SW 1271 (cell line): ENCODE measurements at places on chromosomes 13 and 19.
A peak's percentile ranks its signal among the peaks of the same experiment; 100 is the strongest.

- DNase-seq: no peak
Observed at GRCh38 chr13:54241719-54242118, 1213.1 kb downstream of the OLFM4 start.

GRCh38 chr19:17264641-17264979 is at the start of gene USHBP1:
USHBP1 (minus strand) TSS chr19:17264745; CDS start chr19:17264299, 446 bp downstream.
- no peak for DNase-seq

DNA sequence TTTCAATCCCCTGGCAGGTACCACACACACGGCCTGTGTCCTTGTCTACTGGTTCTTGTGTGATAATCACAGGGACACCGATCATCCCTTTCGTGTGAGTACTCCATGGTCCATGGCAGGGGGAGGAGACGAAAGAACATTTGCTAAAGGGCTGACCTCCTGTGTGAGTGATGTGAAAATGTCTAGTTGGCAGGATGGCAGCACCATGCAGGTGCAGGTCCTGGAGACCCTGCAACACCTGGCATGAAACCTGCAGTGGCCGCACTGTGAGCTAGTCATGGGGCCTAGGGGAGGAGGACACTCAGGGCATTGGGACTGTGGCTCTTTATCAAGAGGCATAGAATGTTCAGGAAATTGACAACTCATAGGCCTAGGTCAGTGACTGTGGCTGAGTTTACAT is 22.9 kb upstream of the LGALS14 start:
- DNase-seq: no peak

GRCh38 chr13:100815476-100816046 is 141.0 kb upstream of the TMTC4 start:
- no peak for DNase-seq

- no peak for DNase-seq
Observed at GRCh38 chr13:39623466-39623865, 20.5 kb upstream of the LHFPL6 start.

GRCh38 chr19:35414442-35414841 is 33.6 kb upstream of the FFAR2 start:
- DNase-seq: no peak

- peak; percentile 27 for DNase-seq
Observed at GRCh38 chr13:75365724-75366173, 116.2 kb downstream of the TBC1D4 start.

DNA sequence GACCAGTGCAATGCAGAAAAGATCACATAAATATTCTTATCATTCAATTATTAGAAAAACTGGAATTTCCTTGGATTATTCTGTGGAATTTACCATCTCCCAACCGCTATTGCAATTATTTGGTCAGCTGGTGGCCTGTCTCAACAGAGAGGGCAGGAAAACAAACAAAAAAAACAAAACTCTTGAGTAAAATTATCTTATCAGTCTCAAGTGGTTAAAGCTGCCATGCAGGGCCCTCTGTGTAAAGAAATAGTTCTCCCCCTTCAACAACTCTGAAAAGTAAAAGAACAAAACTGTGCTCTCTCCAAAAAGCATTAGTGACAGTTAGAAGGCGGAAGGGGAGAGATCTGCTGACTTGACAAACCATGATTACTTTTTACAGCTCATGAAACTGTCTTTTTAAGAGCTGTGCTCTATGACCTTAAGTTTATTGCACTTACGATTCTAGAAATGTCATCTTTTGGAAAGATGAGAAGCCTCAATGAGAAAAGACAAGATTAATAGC is 152.3 kb downstream of the DLEU7 start:
- DNase-seq: no peak

DNA sequence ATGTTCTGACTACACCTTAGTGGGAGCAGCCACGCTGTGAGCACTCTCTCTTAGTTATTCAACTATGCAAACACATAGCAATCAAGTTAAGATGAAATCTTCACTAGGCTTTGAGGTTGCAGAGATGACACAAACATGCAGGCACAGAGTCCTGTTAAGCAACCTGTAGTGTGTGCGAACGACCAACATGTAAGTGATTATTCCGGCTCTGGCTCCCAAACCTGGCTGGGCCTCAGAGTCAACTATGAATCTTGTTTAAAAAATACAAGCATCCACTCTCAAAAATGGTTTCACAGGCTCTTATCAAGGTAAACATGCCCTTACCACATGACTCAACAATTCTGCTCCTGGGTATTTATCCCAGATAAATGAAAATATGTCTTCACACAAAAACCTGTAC is 91.4 kb downstream of the IRS2 start:
- DNase-seq: no peak

- DNase-seq: no peak
Observed at GRCh38 chr13:111360452-111360851, 40.0 kb downstream of the TEX29 start.

DNA sequence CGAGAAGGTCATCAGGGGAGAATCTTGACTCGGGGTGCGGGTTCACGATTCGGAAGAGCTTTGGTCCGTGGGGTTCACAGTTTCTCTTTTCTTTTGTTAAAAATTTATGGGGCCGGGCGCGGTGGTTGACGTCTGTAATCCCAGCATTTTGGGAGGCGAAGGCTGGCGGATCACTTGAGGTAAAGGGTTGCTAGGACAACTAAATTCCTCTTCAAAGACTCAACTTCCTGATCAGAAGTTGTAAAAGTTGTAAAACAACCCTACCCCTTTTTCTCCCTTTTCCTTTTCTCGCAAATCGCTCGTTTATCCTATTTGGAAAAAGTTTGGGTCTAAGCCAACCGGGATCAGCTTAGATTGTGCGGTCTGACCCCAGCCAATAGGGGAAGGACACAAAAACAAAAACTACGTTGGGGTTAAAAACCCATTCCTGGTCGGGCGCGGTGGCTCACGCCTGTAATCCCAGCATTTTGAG is 673 bp downstream of the ZNF486 start:
- no peak for DNase-seq

DNA sequence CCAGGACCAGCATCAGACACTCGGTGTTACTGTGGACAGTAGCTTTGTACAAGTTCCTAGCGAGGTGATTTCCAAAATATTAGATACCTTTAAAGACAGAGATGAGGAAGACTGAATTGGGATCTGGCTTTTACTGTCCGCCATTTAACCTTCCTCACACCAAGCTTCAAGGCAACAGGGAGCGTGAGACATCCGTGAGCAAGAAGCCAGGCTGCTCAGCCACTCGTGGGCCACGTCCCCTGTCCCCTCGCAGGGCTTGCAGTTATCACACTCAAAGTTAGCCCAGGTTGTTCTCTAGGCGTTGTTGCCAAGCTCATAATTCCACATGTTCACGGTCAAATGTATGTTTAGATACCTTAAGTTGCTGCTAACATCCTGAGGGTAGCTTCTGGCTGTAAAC is 102.9 kb downstream of the COL4A2 start:
- DNase-seq: no peak

DNA sequence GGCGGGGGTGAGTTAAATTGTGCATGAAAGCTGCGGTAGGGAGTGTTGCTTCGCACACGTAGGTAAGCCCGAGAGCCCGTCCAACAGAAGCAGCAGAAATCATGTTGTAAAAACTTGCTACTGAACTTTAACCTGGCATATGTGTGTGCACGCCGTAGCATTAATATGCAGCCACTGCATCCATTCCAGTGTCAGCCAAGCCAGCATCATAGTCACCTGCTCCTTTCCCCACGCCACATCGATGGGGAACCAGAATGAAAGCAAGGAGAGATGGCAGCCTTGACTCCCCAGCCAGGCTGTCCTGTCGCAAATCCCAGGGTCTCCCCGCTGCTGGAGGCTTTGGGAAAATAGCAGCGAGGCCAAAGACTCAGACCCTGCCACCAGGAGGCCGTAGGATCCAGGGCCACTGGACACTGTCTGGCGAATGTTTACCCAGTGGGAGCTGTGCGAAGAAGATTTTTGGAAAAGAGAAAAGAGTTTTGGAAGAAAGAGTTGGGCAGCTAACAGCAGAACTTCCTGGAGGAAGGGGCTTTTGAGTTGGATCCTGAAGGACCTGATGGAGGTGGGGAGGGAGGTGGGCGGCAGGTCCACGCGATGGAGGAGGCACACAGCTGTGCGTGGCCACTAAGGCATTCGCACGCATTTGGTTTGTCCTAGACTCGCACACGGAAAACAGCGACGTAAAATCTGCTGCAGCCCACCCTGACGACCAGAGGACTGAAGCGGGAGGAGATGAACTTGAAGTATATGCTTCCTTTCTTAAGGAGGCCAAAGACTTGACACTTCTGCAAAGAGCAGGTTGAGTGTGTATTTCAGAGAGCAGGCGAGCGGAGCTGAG is 48.7 kb upstream of the RANBP3 start:
- DNase-seq: no peak

GRCh38 chr13:67855741-67856238 is 625.7 kb upstream of the PCDH9 start:
- DNase-seq: no peak

DNA sequence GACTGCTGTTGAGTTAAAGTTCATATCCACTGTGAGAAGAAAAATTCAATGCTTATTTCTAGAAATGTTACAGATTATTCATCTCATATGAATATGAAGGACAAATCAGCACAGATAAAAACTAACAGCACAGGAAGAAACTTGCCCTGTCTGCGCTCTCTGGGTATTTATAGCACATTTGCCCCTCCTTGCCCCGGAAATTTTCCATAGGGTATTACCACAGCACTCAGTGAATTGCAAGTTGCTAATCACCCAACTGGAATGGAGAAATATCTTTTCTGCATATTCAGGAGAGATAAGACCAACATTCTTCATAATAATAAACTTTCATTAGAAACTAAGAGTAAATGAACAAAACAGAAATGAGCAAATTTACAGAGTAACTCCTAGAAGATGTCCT is 318.0 kb upstream of the KLF12 start:
- DNase-seq: no peak
